ENCODE measurements at places on chromosomes 5 and 9. TPM values are rescaled to one million over a fixed set of nuclear protein-coding genes. Genes with fewer than 3 reads are reported as not detected.

DNA sequence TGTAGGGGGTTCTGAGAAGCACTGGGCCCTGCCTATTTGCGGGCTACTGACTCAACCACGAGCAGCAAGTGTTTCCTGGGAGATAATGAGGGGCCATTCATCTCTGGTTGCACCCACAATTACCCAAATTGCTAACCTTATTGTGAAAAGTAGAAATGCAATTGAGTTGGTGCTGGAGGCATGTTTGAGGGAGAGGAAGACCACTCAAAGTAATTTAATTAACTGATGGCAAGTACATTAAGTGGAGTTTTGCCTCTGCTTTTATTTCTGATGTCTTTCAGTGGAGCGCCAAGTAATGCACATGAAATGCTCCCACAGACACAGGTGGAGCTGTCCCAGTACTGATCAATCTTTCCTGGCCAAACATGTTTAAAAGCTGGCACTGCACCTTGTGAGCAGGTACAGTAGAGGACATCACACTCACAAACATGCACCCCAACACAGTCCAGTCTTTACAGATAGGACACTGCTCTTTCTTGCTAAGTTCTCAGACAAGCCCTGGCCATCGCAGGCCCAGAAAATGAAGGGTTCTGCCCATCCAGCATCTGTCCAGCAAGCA, 195.4 kb downstream of the HSPA4 start:
- no peak for DNase-seq

GRCh38 chr9:103188781-103189350, 193.7 kb downstream of the CYLC2 start:
- DNase-seq = no peak

DNA sequence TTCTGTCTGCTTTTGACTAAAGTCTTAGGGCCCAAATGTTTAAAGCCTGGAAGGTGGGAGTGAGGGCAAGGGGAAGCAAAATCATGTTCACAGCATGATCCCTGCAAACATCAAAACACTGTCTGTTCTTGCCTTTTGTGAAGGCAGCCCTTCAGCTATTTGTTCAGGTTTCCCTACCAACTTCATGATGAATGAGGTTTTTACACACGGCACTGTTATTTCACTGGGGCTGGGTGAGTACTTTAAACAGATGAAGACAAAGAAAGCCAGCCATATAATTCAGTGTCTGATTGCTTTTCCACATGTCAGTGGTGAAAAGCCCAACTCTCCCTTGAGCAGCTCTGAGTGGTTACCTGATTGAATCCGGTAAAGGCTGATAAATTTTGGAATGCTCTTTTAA, 224.7 kb upstream of the GRAMD2B start:
- no peak for DNase-seq

DNA sequence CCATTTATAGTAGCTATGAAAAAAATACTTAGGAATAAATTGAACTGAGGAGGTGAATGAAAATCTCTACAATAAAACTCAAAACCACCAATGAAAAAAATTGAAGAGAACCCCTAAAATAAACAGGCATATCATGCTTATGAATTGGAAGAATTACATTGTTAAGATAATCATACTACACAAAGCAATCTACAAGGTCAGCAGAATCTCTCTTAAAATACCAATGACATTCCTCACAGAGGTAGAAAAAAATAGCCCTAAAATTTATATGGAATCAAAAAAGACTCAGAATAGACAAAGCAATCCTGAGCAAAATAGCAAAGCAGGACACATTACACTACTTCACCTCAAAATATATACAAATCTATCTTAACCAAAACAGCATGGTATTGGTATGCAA, 23.2 kb downstream of the PRDM9 start:
- no peak for DNase-seq

- DNase-seq = peak; percentile 50
Measured at GRCh38 chr5:67190861-67191260, 5.7 kb downstream of the CD180 start.

GRCh38 chr9:98606730-98607129, 102.0 kb downstream of the GABBR2 start:
- DNase-seq = no peak

The SOWAHA gene
- total RNA-seq = 0.52 TPM

The LCN9 gene
- not detected for total RNA-seq

The TPPP gene
- 1.4 TPM for total RNA-seq

The RMRP gene
- total RNA-seq = 8,626 TPM

The PRRX2 gene
- 8.3 TPM for total RNA-seq

Measured in GM23338 (cell line).